NCI-H2171 (cell line): ENCODE measurements at places on chromosomes 3 and 15.

GRCh38 chr15:56320861-56321260 is 44.4 kb upstream of the TEX9 start:
- DNase-seq, result no peak

DNA sequence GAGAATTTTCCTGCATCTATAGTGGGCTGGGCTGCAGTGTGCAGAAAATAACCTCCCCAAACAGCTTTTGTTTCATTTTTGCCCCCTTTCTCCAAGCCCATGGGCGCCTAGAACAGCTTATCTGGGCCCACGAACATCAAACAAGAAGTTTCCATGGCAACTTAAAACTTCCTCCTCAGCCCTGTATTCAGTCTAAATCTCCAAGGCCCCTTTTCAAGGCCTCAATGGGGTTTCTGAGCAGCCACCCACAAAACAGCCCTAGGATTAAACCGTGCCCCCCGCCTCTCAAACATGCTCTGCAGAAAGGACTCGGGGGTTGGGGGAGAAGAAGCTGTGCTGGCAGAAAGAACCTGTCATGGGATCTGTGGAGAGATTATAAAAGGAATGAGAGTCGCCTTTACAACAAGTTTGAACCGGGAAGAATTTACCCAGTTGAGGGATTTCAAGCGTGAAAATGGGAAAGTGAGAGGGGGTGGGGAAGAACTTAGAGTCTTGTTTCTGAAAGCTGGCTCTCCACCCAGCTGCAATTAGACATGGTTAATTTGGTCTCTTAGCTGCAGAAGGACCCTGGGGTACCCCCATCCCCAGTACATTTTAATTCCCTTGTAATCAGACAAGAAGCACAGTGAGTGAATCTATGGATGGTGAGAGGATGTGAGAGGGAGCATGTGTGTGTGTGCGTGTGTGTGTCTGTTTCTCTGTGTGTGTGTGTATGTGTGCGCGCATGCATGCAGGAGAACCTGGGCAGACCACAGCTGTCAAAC is 4.3 kb upstream of the FAM107A start:
- no peak for DNase-seq

DNA sequence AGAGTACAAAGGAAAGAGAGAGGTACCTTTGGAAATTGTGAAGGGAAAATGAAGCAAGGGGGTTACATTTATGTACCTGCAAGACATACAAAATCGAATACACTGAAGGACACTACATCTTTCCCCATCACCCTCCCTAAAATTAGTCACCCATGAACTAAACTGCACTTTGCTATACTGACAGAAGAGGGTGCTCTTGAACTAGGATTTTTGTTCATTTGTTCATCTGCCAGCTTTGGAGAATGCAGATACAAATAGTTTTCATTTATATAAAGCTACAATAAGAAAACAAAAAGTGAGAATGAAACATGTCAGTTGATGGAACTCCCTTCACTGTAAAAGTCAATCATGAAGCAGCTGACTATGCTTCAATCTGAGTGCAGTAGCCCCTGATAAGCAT is 55.7 kb downstream of the PCCB start:
- DNase-seq, result peak; percentile 1

- no peak for DNase-seq
Measured at GRCh38 chr15:78841376-78841706, 30.1 kb upstream of the ADAMTS7 start.

DNA sequence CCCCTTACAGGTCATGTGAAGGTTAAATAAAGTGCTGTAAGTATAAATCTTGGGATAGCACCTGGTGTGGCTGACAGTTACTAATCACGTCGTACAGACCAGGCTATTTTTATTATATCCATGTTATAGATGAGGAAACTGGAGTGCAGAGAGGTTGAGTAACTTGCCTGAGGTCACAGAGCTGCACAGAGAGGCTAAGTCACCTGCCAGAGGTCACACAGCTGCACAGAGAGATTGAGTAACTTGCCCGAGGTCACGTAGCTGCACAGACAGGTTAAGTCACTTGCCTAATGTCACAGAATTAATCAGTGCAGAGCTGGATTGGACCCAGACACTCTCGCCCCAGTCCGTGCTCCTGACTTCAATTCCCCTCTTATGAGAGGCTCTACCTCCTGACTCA is 171.5 kb downstream of the NUP210 start:
- DNase-seq, result no peak

GRCh38 chr3:13857702-13858380 is 22.0 kb downstream of the WNT7A start:
- DNase-seq, result no peak

DNA sequence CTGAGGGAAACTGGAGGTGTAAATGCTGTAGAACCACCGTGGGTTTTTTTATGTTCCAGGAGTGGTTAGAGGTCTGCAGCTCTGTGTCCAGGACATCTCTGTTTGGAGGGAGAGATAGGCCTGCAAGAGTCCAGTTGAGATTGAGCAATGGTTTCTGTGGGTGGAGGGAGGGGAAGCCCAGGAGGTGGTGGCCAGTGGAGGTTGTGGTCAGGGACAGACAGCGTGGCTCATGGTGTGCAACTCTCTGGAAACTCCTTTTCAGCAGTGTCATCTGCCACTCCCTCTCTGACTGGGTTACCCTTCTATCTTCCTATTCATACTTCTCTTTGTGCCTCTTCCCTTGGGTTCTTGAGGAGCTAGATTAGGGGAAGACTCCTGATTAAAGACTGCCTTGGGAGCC is 9.6 kb downstream of the XCR1 start:
- no peak for DNase-seq

- no peak for DNase-seq
Measured at GRCh38 chr3:122430371-122430770, 14.5 kb upstream of the WDR5B start.

DNA sequence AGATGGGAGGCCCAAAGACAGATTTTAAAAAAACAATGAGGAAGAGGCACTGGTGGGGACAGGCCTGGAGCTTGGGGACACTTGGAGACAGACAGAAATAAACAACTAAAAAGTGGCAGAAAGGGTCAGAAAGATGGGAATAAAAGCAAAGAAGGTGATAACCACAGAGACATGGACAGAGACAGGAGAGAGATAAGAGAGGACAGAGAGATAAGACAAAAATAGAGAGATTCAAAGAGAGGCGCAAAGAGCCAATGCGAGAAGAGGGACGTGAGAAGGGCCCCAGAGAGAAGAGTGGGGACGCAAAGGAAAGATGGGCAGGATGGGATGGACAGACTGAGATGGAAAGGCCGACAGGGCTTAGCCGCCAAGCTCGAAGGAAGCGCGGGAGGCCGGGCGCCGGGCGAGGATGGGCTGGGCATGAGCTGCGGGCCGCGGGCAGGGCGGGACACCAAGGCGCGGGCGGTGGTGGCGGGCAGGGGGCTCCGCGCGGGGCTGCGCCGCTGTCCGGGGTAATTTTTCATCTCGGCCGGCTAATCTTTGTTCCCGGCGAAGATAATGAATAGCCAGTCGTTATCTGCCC is 3.1 kb upstream of the GATA2 start:
- DNase-seq, result no peak

DNA sequence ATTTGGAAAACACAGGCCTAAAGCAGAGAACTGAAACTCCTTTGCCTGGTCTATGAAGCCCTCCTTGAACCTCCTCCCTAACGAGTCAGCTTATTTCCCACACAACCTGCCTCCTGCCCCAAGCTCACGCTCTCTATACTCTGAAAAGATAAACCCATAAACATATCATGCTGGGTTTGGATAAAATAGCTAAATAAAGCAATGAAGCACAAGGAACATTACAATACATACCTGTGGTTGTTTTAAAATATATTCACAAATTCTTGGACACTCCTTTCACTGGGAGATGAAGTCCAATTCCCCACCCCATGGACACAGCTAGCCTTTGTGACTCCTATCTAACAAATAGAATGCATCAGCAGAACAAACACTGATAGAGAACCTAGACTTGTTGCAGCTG is 98.2 kb downstream of the PLCH1 start:
- no peak for DNase-seq
